ENCODE measurements at places on chromosomes 13 and 19.

GRCh38 chr19:46992699-46993535 lies 26.7 kb upstream of the NPAS1 start:
- DNase-seq = no peak

DNA sequence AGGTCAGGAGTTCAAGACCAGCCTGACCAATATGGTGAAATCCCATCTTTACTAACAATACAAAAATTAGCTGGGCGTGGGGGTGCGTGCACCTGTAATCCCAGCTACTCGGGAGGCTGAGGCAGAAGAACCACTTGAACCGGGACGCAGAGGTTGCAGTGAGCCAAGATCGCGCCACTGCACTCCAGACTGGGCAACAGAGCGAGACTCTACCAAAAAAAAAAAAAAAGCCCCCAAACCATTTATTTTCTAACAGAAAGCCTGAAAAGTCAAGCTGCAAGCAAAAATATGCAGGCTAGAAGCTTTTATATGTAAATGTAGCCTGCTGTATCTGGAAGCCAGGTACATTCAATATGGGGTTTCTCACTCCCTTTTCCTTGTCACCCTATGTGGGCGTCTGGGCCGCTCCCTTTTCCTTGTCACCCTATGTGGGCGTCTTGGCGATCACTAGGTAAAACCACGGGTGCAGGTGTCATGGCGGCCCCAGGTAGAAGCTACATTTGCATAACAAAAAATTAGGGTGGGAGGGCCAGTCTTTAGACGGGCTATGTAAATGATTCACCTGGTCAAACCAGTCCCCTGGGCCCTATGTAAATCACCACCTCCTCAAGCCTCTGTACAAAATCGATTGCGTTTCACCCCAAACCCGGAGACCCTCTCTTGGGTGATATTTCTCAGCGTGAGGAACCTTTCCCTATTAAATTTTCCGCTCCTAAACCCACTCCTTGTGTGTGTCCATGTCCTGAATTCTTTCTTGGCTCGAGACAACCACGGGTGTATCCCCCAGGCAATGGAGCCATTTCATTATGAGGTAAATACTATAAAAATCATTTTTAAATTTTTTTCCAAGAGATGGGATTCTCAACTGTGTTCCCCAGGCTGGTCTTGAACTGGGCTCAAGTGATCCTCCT lies 2.1 kb downstream of the TRIM13 start:
- no peak for DNase-seq

DNA sequence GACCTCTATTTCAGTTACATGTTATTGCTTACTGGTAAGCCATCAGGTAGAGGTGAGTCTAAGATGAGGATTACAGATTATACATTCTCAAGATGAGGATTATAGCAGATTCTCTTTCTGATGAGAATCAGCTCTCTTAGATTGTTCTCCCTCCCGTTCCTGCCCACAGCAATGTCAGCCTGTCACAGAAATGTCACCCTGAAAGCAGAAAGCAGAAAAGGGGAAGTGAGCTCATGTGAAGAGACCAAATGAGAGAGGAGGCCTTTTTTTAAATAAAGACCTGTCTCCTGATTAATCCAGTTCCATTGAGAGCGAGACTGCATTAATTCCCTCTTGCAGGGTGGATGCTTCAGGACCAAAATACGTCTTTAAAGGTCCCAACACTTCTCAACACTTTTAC lies 445.6 kb downstream of the KCTD12 start:
- peak; percentile 5 for DNase-seq

GRCh38 chr19:46296722-46297461 lies at the start of gene HIF3A:
Gene HIF3A, plus strand, starts transcription at chr19:46297042. Its CDS starts 35 bp downstream, at chr19:46297077.
- no peak for DNase-seq

DNA sequence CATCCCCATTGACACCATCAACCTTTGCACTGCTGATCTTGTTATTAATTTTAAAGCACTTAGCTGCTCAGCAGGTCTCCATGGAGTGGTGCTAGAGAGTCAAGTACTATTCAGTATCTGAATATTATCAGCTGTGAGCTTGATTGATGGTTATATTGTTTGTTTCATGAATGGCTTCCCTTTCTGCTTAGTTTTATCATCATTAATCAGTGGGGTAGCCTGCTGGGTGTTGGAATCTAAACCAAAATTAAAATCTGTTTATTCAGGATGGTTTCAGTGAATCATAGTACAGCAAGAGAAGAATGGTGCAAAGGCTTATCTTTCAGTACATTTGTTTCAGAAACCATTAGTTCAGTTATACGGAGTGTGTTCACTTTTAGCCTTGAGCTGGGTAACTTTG lies 42.5 kb upstream of the SCEL start:
- no peak for DNase-seq

- no peak for DNase-seq
Measured at GRCh38 chr19:31674503-31675192, 325.4 kb upstream of the TSHZ3 start.

DNA sequence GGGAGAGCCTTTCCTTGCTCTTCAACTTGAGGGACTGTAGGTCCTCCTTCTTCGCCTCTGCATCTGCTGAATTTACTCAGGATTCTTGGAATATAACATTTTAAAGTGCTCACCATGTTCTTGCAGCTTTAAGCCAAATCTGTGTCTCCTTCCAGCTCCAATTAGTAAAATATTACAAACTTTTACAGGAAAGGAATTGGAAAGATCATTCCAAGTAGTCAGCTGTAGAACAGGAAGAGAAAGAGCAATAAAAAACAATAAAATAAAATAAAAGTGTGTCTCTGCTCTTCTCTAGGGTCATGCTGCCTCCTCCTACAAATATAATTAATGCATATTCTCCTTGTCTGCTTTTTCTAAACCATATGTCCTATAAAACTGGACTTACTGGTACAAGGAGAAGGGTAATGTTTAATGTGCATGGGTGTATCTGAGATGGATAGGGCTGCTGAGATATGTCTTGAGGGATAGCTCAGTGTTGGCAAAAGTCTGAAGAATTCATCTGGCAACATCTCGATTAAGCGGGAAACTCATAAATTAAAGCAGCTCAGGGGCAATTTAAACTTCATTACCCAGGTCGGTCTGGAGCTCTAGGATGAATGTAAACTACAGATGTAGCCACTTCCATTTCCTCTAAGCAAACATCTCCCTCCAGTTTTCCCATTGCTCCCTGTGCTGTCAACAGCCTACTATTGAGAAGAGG lies 25.0 kb downstream of the ENOX1 start:
- DNase-seq = no peak

DNA sequence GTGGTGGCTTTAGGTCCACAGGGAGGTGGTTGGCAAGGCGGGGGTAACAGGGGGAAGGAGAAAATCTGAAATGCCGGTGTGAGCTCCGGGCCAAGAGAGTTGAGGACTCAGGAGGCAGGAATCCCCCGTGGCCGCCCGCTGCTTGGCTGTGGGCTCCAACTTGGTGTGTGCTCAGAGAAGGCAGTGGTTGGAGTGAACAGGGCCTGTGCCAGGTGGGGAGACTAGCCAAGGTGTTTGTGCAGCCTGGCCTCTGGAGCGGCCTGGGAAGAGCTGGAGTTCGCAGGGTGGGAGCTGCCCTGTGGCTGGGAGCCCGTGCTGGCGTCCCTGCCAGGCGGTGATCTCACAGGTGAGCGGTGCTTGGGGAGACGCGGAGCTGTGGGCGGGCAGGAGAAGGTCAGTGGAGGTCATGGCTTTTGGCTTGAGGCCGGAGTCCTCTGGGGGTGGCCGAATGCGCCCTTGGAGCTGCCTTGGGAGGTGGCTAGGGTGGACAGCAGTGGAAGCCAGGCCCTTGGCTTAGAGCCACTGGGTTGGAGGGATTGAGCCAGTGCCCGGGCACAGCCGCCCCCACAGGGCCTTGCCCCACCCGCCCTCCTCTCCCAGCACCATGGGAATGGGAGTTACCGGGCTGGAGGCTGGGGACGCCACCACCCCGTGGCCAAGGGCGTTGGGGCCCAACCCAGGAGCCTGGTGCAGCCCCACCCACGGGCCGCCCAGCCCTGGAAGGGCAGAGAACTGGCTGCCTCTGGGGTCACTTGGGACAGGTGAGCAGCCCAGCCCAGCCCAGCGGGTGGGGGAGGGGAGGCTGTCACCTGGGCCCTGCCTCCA lies 7.1 kb upstream of the CIRBP start:
- DNase-seq = peak; percentile 66

DNA sequence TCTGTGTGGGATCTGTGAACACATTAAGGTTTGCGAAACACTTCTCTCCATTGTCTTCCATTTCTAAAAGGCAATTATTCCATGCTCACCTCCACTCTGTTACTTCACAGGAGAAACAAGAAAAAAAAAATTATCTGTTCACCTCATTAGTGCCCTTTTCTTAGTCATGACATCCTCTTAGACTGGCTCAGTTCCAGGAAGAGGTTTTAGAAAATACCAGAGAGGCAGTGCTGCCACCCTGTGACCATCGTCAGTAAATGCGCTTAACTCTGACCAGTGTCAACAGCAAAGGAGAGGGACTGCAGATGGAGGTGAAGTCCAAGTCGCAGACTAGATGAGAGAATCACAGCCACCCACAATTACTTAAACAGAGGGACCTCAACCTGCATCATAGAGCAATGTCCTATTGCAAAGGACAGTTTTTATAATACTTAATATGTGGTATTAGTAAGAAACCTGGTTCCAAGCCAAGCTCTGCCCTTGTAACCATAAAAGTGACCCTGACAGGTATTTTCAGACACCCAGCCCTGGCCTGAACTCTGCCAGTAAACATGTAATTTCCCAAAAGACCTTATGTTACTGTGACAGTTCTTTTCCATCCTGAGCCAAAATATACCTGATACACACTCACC lies 19.4 kb downstream of the CEACAM21 start:
- peak; percentile 83 for DNase-seq

DNA sequence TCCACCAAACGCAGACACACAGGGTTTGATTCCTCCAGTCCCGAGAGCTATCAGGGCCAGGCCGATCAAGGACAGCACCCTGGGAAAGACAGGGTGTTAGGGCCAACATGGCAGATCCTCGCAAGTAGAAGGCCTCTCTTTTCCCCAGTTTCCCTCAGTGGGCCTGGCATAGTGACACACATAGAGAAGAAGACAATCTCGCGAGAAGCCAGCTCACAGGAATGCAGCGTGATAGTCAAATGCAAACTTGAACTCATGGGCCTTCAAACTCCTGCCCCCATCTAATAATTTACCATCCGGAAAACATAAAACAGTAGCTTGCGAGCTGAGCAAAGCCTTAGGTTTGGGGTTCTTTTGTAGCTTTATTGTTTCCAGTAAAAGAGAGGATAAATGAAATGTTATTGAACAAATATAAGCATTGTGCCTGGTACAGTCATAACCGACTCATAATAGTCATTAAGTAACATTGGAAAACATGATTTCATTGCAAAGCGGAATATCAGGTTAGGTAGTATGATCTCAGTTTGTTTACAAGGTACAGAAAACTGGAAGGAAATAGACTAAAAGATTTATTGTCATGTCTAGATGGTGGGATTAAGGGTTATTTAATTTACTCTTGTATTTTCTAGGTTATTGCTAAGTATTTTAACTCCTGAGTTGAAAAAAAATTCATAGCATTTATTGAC lies 30.5 kb downstream of the SLC15A1 start:
- no peak for DNase-seq

- DNase-seq = no peak
Measured at GRCh38 chr13:33135097-33135496, 118.9 kb downstream of the KL start.

DNA sequence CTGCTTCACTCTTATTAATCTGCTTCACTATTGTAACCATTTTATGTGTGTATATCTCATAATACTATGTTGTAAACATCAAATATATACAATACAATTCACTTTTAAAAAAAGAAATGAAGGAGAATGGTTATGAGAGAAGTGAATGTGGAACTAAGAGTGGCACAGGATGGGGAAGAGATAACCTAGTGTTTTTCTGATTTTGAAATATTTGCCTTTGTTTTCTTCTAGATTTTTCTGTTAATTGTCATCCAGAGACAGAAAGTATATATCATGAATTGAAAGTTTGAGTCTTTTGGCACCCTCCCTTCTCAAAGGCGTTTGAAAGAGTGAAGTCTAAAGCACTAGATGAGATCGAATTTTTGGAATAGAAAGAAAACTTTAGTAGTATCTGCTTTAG lies 2.8 kb downstream of the DNAJC3 start:
- DNase-seq = no peak

- DNase-seq = no peak
Measured at GRCh38 chr13:21541980-21542379, 62.0 kb downstream of the MICU2 start.

DNA sequence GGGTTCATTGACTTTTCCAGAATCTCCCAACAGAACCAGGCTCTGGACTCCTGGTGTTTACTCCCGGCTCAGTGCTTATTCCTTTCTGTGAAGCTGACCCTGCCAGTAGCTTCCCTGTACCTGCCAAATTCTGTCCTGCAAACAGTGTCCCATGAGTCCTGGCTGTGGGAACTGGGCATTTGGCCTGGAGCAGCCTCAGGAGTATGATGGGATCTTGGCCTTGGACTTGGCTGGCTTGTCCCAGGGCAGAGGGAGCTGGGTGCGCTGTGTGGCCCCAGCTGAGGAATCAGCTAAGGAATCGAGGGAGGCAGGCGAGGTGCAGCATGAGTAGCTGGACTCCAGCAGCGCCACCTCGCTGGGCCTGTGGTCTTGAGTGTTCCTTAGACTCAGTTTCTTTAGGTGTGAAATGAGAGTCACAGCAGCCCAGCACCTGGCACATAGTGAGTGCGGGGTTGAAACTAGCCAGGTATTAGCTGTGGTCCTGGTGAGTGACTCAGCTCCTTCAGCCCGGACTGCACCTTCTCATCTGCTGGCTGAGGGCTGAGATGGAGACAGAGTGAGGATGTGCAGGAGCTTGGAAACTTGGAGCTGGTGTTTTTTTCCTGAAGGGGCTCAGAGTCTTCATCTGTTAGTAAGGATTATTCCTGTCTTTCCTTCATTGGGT lies 10.4 kb downstream of the CLASRP start:
- no peak for DNase-seq

Measured in CD4-positive, alpha-beta T cell treated with Interleukin-12 subunit alpha and Interleukin-12 subunit beta, for 1 hour (primary cell).